ENCODE measurements at places on chromosomes 3 and 15. TPM values are rescaled to one million over a fixed set of nuclear protein-coding genes. Genes with fewer than 3 reads are reported as not detected.

The EBLN2 gene
- 1.3 TPM for total RNA-seq

DNA sequence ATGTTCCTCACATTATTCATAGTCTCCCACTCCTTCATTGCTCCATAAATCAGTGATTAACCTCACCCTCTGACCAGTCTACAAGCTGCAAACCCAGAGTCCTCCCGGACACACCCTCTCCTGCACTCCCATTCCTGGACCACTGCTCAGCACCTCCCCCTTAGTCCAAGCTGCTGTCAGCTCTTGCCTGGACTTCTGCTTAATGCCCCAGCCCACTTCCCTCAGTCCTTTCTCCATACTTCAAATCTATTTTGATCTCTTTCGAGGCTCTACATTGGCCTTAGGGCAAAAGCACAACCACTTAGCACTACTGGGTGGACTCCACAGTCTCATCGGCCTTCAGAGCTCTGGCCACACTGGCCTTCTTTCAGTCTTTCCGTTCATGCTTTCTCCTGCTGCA is 79.4 kb upstream of the FAM98B start:
- H3K27ac ChIP-seq: no peak overlapping the region
- no peak for DNase-seq
- no peaks in the 10 kb centered on the region for H3K4me1 ChIP-seq
- H3K27me3 ChIP-seq: no peaks in the 10 kb centered on the region
- no peak overlapping the region for H3K4me3 ChIP-seq

The PPP1R2 gene
- 65.6 TPM for total RNA-seq

The GOLGA8K gene
- total RNA-seq: not detected

DNA sequence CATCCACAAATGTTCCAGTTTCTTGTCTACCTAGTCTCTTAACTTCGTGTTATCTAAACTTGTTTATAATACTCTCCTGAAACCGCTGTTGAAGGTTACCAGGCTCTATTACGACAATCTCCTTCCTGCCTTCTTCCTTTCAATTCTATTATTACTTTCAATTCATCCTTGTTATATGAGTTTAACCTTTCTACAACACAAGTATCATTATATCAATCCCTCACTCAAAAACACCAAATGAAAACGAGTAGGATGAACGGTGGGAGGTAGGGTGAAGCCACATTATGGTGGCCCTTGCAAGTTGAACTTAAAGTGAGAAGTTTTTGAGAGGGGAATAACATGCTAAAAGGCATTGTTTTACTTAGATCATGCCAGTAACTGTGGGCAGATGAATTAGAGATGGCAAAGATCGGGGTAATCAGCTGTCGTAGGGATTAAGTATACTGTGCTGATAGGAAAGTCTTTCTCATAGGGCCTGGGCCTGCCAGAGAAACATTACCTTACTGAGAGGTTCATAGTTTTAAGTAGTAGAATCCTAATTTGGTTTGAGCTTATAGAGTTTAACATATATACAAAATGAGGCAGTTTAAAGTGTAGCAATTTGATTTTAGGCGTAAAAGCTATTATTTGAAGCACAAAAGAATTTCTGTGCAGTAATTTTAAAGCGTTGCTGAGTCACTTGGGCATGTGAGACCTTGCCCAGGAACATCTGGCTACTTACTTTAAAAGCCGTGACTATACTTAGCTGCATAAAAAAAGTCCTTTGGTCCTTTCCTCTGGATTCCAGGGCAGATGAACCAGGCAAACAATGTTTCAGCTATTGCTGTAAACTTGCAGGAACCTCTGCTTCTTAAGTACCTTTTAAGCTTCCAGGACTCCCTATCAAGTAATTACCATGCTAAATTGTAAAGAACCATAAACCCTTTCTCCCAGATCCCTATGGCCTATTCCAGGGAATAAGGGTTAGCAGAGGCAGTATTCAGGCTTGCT is 3.3 kb upstream of the CEP97 start:
- peaks cover 37% of the 10 kb centered on the region for H3K4me1 ChIP-seq
- DNase-seq: no peak
- H3K27me3 ChIP-seq: no peaks in the 10 kb centered on the region

GRCh38 chr3:36697229-36698001 is 66.9 kb downstream of the DCLK3 start:
- no peak for DNase-seq
- no peak overlapping the region for H3K27ac ChIP-seq
- H3K4me1 ChIP-seq: no peaks in the 10 kb centered on the region
- no peaks in the 10 kb centered on the region for H3K27me3 ChIP-seq
- no peaks in the 10 kb centered on the region for H3K36me3 ChIP-seq

The SEMA7A gene
- total RNA-seq: 15.8 TPM

The ANKRD63 gene
- not detected for total RNA-seq

The PDZRN3 gene
- not detected for total RNA-seq

DNA sequence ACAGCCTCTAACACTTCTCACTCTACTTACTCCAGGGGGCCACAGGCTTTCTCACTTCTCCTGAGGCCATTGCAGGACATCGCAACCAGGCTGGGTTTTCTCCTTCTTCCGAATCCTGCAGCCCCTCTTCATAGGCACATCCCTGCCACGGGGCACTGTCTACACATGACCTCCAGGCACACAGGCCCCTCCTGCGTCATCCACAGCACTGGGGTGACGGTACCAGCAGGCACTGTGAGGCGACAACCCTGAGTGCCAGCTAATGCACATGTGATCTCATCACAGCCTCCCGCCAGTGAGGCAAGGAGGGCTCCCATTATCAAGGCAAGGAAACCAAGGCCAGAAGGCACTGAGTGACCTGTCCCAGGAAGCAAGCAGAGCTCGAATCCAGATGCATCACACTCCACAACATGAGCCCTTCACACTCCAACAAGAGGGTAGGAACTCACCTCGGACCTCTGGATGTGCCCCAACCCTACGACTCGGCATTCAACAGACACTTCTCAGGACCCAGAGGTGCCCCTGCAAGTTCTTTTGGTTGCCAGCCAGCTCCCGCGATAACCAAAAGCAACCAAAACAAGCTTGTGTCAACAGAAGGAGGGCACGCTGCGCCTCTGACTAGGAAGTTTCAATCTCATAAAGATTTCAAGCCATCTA is 16.7 kb downstream of the FAM174B start:
- no peaks in the 10 kb centered on the region for H3K27me3 ChIP-seq
- peaks cover 20% of the 10 kb centered on the region for H3K4me1 ChIP-seq
- no peaks in the 10 kb centered on the region for H3K36me3 ChIP-seq
- no peak overlapping the region for H3K27ac ChIP-seq

DNA sequence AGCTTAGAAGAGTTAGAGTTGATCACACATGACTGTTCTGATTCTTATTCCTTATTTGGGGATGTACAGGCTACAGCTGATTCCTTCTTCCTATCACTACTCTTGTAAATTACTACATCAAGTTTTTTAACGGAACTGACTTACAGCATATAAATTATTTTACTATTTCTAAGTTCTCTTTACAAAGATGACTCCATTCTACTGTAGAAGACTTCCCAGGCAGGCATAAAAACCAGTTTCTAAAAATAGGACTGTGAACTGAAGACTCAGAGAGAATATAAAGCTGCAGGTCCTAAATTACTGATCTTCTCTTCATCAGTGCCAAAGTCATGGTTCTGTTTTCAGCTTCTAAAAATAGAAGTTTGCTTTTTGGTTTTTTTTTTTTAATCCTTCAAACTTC is 38.9 kb downstream of the ANO10 start:
- no peak overlapping the region for H3K4me3 ChIP-seq
- H3K4me1 ChIP-seq: no peaks in the 10 kb centered on the region

DNA sequence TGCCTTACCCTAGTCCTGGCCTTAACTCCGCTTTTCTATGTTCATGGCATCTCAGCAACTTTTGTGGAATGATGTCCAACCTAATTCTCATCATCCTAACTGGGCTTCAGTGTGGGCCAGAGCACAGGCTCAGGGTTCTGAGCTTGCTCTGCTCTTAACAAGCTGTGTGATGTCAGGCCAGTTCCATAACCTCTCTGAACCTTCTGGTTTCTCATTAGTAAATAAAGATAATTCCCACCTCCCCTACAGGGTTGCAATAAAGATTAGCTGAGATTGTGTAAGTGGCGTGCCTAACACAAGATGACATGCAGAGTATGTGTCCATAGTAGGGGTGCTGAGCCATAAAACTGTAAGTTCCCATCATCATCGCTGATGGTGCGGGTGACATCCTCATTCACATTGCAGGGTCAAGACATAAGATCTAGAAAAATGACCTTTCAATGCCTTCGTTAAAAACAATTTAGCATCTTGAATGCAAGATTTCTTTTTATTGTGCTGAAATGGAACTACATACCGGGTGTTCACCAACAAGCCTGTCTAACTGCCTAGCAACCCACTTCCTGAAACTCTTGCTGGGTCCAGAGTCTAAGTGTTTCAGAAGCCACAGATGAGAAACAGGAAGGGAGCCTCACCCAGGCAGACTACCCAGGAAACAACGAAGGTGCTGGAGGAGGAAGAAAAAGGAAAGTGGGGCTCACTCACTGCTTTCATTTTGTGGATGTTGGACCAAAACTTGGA is 36.2 kb downstream of the CDCP1 start:
- H3K27ac ChIP-seq: peak overlapping the region; percentile 21
- peaks cover 1% of the 10 kb centered on the region for H3K27me3 ChIP-seq
- no peaks in the 10 kb centered on the region for H3K36me3 ChIP-seq

DNA sequence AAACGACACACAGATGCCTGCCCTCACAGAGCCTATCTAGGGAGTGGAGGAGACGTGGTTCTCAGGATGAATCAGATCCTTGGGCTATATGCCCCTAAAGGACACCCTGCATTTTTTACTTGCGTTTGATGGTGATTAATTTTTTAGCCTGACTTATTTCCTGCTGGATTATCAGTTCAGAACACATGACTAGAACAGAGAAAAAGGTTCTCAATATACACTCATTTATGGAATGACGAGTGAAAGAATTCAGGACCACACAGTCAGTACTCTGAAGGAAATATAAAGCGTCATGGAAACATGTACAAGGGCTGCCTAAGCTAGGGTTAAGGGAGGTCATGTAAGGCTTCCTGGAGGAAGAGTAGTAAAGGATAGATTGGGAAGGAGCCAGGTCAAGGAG is 121.8 kb downstream of the SSR3 start:
- no peak overlapping the region for H3K4me3 ChIP-seq
- DNase-seq: no peak
- H3K36me3 ChIP-seq: no peaks in the 10 kb centered on the region
- no peak overlapping the region for H3K27ac ChIP-seq

The GNAT1 gene
- total RNA-seq: 0.15 TPM

DNA sequence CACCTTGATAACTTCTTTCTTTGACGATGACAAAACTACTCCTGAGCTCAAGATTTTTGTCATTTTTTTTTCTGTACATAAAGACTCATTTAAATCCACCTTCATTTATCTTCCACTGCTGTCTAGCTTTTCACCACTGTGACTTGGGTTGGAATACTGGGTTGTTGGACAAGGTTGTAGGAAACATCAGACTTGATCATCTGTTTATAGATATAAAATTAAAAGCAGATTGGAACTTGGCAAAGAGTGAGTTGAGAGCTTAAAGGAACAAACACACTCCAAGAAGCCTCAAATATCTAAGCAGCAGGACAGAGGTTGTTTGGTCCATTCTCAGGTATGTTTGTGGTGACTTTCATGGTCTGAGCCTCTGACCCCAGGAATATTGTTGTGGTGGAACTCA is 141.7 kb upstream of the NDN start:
- no peaks in the 10 kb centered on the region for H3K4me1 ChIP-seq
- no peaks in the 10 kb centered on the region for H3K36me3 ChIP-seq
- no peaks in the 10 kb centered on the region for H3K27me3 ChIP-seq

The NPAP1 gene
- total RNA-seq: not detected

The USP13 gene
- total RNA-seq: 15.9 TPM

- peaks cover 32% of the 10 kb centered on the region for H3K4me1 ChIP-seq
- no peaks in the 10 kb centered on the region for H3K36me3 ChIP-seq
- H3K4me3 ChIP-seq: no peak overlapping the region
- peaks cover 47% of the 10 kb centered on the region for H3K27me3 ChIP-seq
These were observed 14.4 kb downstream of the EFCC1 start for GRCh38 chr3:129015388-129016105.

The MRPL46 gene
- 79.2 TPM for total RNA-seq

GRCh38 chr3:187025254-187025655 is 94.9 kb downstream of the ST6GAL1 start:
- no peak overlapping the region for H3K4me3 ChIP-seq
- H3K36me3 ChIP-seq: no peaks in the 10 kb centered on the region
- no peaks in the 10 kb centered on the region for H3K4me1 ChIP-seq
- no peaks in the 10 kb centered on the region for H3K27me3 ChIP-seq

The LRRC15 gene
- total RNA-seq: not detected

DNA sequence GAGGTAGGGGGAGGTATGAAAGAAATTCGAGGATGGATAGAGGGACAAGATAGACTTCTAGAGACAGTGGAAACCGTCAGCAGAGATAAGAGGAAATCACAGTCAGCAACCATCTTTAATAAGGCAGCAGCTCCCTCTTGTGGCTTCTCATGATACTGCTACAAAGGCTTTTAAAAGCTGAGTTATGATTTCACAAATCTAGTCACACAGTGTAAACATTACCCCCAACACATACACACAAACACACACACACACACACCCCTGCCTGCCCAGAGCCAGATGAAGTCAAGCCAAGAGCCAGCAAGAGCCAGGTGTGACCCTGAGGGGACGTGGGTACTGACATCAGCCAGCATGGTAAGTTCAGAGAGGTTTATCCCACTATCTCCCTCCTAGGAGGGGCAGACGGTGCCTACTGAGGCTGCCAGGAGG is 18.9 kb upstream of the TGM5 start:
- H3K36me3 ChIP-seq: no peaks in the 10 kb centered on the region
- H3K4me1 ChIP-seq: peaks cover 13% of the 10 kb centered on the region
- peak; percentile 71 for DNase-seq

GRCh38 chr3:86790884-86791549 is 199.9 kb downstream of the VGLL3 start:
- no peak for DNase-seq
- no peak overlapping the region for H3K4me3 ChIP-seq
- H3K36me3 ChIP-seq: no peaks in the 10 kb centered on the region
- H3K4me1 ChIP-seq: no peaks in the 10 kb centered on the region

GRCh38 chr3:188951734-188952133 is 220.0 kb upstream of the TPRG1 start:
- no peak for DNase-seq
- no peaks in the 10 kb centered on the region for H3K27me3 ChIP-seq
- no peak overlapping the region for H3K4me3 ChIP-seq
- H3K36me3 ChIP-seq: no peaks in the 10 kb centered on the region
- H3K27ac ChIP-seq: no peak overlapping the region

DNA sequence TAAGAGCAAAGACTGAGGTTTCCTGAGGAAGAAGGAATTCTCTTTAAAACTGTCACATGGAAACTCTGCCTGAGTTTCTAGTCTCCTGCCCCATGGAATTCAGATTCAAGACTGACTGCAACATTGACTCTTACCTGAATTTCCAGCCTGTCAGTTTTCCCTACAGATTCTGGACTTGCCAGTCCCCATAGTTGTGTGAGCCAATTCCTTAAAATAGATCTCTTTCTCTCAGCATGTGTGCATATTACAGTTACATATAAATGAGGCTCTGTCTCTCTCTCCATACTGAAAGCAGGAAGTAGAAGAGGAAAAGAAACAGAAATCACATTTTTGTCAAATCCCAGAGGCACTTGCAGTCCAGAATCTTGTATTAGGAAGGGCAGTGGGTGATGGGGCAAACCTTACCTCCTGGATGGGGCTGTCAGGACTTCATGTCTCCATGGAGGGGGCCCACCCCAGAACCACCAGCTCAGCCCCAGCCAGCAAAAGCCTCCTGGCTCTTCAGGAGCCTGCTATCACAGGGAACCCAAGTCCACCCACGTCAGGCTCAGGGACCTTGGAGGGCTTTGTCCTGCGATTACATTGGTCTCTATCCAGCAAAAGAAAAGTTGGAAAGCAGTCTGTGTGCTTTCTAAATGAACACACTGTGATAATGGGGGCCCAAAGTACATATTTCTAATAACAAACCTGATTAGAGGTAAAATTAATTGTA is 18.8 kb upstream of the GOLGA8J start:
- no peaks in the 10 kb centered on the region for H3K36me3 ChIP-seq
- H3K27ac ChIP-seq: no peak overlapping the region
- H3K4me3 ChIP-seq: no peak overlapping the region
- H3K27me3 ChIP-seq: peaks cover 10% of the 10 kb centered on the region
- DNase-seq: no peak

The TGM4 gene
- 0.18 TPM for total RNA-seq
